Omental fat pad (tissue), 4 donors: ENCODE measurements at places on chromosomes 3 and 15. TPM values are rescaled to one million over a fixed set of nuclear protein-coding genes. Genes with fewer than 3 reads are reported as not detected.

- no peak for DNase-seq
These were observed 160.4 kb upstream of the CFAP20DC start for GRCh38 chr3:59210260-59210659.

TGM5 gene
- total RNA-seq: 0.94 TPM

LRTM1 gene
- total RNA-seq: not detected

LDHAL6B gene
- not detected for total RNA-seq

GRCh38 chr3:49553692-49554632 is at the start of gene BSN:
TSS of gene BSN (plus strand) at chr3:49554477. CDS start at chr3:49554603, 126 bp downstream.
- DNase-seq: peak; percentile 60

CAMP gene
- not detected for total RNA-seq

GRCh38 chr3:143668924-143669790 is 179.1 kb downstream of the SLC9A9 start:
- no peak for DNase-seq

TNFSF10 gene
- 156 TPM for total RNA-seq

- DNase-seq: no peak
These were observed 7.1 kb downstream of the KCNH8 start for GRCh38 chr3:19155375-19155774.

DNA sequence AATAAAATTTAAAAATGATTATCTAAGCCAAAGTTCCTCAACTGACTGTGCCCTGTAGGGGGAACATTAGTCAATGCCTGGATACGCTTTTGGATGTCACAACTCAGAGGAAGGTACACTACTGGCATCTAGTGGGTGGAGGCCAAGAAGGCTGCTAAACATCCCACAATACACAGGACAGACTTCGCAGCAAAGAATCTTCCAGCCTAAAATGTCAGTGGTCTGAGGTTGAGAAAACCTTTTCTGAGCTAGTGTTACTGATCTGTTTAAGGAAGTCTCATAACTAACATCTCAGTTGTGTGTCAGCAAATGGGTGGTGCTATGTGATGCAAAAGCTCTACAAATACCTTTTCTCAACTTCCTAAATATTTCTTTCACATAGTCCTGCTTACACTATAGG is 20.9 kb upstream of the LDHAL6B start:
- DNase-seq: no peak

A4GNT gene
- total RNA-seq: not detected

PODXL2 gene
- 1.7 TPM for total RNA-seq

PDIA5 gene
- 15.4 TPM for total RNA-seq

CATSPER2 gene
- 1.3 TPM for total RNA-seq

RLBP1 gene
- not detected for total RNA-seq

TM4SF1 gene
- total RNA-seq: 285 TPM

- DNase-seq: no peak
These were observed 207.8 kb downstream of the PLCL2 start for GRCh38 chr3:17092583-17092933.

DNA sequence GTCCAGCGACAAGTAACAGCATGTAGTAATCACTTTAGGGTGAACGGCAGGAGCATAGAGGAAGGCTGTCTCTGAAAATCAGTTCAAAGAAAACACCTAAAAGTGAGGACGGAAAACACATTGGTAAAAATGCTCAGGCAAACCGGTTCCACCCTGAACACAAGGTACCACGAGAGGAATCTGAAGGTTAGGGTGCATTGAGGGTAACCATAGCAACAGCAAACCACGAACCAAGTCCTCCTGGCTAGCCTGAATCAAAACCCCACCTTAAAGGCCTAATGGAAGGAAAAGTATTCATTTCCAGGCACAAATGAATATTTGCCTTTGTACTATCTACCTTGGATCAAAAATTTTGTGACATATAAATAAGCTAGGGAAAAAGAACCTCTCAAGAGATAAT is 315.0 kb downstream of the OCA2 start:
- no peak for DNase-seq
